Left lung (tissue), 14 donors: ENCODE measurements at places on chromosomes 6 and 20. TPM values are rescaled to one million over a fixed set of nuclear protein-coding genes. Genes with fewer than 3 reads are reported as not detected.

DNA sequence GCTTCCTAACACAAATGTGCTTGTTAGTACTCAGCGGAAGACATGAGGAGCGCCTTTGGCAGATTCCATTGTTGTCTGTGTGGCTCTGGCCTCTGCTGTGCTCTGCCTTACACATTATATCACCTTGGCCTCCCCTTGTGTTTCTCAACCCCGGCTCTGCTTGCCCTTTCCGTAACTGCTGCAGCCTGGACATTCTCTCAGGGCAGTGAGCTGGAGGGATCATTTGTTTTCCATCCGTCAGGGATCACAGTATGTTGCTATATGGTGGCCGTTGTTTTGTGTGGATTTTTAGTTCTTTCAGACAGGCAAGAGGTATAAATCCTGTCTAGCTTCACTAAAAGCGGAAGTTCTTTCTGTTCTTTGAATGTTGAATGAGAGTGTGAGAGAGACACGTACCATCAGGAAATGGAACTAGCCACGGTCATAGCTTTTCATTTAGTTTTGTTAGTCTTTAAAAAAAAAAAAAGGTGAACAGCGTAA, 175.1 kb downstream of the JARID2 start:
- H3K27me3 ChIP-seq = no peaks in the 10 kb centered on the region
- H3K4me3 ChIP-seq = no peak overlapping the region
- DNase-seq = no peak
- H3K27ac ChIP-seq = no peak overlapping the region
- H3K4me1 ChIP-seq = peaks cover 36% of the 10 kb centered on the region
- no peaks in the 10 kb centered on the region for H3K36me3 ChIP-seq

DNA sequence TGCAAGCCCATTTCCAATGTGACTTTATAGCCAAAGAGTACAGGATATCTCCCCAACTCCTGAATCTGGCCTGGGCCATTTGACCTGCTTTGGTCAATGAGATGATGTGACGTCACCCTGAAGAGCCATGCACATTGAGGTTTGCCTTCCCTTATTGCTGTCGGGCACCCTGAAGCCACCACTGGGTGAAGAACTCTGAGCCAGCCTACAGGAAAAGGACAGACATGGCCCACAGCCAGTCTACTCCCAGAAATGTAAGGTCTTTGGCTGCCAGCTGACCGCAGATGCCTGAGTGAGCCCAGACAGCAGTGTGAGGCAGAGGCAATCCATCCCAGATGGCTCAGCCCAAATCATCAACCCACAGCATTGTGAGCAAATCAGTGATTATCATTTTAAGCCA, 3.7 kb upstream of the SYNDIG1 start:
- peak; percentile 21 for DNase-seq
- peaks cover 72% of the 10 kb centered on the region for H3K27me3 ChIP-seq
- H3K36me3 ChIP-seq = no peaks in the 10 kb centered on the region
- H3K4me1 ChIP-seq = no peaks in the 10 kb centered on the region
- H3K4me3 ChIP-seq = no peak overlapping the region

GRCh38 chr20:58965270-58966064, 15.6 kb upstream of the NELFCD start:
- no peaks in the 10 kb centered on the region for H3K36me3 ChIP-seq
- no peaks in the 10 kb centered on the region for H3K4me1 ChIP-seq
- no peak overlapping the region for H3K4me3 ChIP-seq
- DNase-seq = no peak

GRCh38 chr6:125918681-125919566, 37.6 kb upstream of the HINT3 start:
- peak overlapping the region; percentile 86 for H3K27ac ChIP-seq
- H3K27me3 ChIP-seq = no peaks in the 10 kb centered on the region
- no peaks in the 10 kb centered on the region for H3K36me3 ChIP-seq
- DNase-seq = peak; percentile 69

DNA sequence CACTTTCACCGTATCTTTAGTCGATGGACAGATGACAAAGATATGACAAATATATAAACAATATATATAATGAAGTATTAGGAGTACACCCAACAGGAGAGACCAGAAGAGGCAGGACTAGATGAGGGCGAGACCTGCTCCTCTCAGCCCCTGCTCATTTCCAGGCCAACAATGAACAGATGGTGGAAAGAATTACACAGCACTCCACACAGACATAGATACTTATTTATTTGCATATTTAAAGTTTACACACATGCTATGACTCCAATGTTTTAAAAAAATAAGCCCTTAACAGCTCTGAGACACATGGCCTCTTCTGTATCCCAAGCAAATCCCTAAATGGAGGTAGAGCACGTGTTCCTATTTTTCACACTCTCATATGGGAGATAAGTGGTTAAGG, 10.4 kb downstream of the FAM210B start:
- H3K27me3 ChIP-seq = no peaks in the 10 kb centered on the region
- H3K4me1 ChIP-seq = no peaks in the 10 kb centered on the region
- H3K27ac ChIP-seq = no peak overlapping the region
- no peak for DNase-seq

DNA sequence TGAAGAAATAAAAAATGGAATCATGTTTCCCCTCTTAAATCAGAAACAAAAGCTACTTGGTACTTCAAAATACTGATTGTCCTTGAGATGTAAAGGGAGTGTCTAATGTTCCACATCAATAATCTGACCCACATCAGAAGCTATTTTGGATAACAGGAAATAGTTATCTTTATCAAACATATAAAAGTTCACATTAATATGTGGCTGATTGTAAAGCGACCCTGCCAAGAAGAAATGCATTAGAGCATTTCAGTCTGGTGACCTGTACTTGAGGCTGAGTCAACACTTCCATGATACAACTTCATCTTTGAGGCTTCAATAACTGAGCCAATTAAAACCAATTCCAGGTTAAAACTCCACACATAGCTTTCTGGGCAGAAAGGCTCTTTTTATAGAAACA, 31.8 kb downstream of the SYNE1 start:
- H3K4me1 ChIP-seq = no peaks in the 10 kb centered on the region
- H3K27me3 ChIP-seq = no peaks in the 10 kb centered on the region
- H3K36me3 ChIP-seq = no peaks in the 10 kb centered on the region
- peak overlapping the region; percentile 20 for H3K27ac ChIP-seq

GRCh38 chr6:37321516-37322415, 32.0 kb upstream of the RNF8 start:
- no peaks in the 10 kb centered on the region for H3K27me3 ChIP-seq
- no peak for DNase-seq
- H3K4me3 ChIP-seq = no peak overlapping the region
- H3K27ac ChIP-seq = no peak overlapping the region
- H3K4me1 ChIP-seq = no peaks in the 10 kb centered on the region
- H3K36me3 ChIP-seq = peaks cover 67% of the 10 kb centered on the region

DNA sequence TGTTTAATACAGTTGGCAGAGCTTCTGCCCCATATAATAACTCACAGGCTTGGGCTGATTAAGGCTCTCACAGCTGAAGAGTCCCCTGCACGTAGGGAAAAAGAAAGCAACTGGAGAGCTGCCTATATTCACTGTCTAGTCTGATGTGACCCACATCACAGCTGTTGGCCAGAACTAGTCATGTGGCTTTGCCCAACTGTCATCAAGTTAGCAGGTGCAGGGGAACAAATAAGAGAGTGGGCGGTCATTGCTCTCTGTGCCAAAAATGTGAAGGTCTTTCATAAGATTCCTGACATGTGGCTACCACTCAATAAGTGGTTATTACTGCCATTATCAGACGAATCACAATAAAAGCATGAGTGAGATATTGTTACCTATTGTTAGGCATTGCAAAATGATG, 665.2 kb downstream of the DOK5 start:
- H3K4me3 ChIP-seq = no peak overlapping the region
- no peaks in the 10 kb centered on the region for H3K36me3 ChIP-seq
- H3K27ac ChIP-seq = no peak overlapping the region
- no peak for DNase-seq
- H3K27me3 ChIP-seq = no peaks in the 10 kb centered on the region
- no peaks in the 10 kb centered on the region for H3K4me1 ChIP-seq

- DNase-seq = no peak
- H3K27ac ChIP-seq = no peak overlapping the region
- H3K4me3 ChIP-seq = no peak overlapping the region
- H3K27me3 ChIP-seq = no peaks in the 10 kb centered on the region
- no peaks in the 10 kb centered on the region for H3K4me1 ChIP-seq
- H3K36me3 ChIP-seq = no peaks in the 10 kb centered on the region
Measured at GRCh38 chr6:62923728-62924127, 287.5 kb upstream of the FKBP1C start.

DNA sequence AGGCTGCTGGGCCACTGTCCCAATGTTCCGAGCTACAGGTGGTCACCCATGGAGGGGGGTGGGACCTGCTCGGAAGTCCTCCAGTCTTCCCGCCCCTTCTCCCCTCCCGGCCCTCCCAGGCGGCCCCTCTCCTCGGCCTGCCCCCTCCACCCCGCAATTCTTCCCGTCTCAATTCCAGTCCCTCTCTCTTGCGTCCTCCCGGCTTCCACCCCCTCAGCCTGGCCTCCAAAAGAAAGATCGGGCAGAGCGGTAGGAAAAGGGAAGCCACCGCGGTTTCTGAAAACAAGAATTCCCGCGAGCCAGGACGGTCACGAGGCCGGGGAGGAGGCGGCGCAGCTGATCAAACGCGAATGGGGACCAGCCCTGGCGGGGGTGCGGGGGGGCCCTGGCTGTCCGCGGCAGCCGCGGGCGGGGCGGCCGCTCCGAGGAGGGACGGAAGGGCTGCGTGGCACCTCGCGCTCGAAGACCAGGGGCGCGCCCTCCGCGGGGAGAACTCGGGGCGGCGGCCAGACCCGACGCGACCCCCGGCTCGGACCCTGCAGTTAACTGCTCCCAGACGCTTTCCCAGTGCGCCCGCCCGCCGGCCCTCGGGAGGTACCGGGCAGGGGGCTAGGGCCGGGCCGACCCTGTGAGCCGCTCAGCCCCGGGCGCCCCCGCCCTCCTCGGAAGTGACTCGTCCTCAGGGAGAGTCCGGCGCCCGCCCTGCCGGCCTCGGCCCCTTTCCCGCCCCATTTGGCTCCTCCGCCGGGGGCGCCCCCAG, 1.0 kb downstream of the PXDC1 start:
- no peaks in the 10 kb centered on the region for H3K27me3 ChIP-seq
- H3K4me1 ChIP-seq = peaks cover 14% of the 10 kb centered on the region
- DNase-seq = peak; percentile 77
- no peaks in the 10 kb centered on the region for H3K36me3 ChIP-seq

CHRNA4 gene
- polyA plus RNA-seq = 1.3 TPM

GRCh38 chr6:139625081-139625939, 250.9 kb upstream of the CITED2 start:
- no peak overlapping the region for H3K4me3 ChIP-seq
- no peaks in the 10 kb centered on the region for H3K36me3 ChIP-seq
- H3K27ac ChIP-seq = no peak overlapping the region
- peaks cover 22% of the 10 kb centered on the region for H3K4me1 ChIP-seq
- no peaks in the 10 kb centered on the region for H3K27me3 ChIP-seq

GPR31 gene
- not detected for polyA plus RNA-seq

DNA sequence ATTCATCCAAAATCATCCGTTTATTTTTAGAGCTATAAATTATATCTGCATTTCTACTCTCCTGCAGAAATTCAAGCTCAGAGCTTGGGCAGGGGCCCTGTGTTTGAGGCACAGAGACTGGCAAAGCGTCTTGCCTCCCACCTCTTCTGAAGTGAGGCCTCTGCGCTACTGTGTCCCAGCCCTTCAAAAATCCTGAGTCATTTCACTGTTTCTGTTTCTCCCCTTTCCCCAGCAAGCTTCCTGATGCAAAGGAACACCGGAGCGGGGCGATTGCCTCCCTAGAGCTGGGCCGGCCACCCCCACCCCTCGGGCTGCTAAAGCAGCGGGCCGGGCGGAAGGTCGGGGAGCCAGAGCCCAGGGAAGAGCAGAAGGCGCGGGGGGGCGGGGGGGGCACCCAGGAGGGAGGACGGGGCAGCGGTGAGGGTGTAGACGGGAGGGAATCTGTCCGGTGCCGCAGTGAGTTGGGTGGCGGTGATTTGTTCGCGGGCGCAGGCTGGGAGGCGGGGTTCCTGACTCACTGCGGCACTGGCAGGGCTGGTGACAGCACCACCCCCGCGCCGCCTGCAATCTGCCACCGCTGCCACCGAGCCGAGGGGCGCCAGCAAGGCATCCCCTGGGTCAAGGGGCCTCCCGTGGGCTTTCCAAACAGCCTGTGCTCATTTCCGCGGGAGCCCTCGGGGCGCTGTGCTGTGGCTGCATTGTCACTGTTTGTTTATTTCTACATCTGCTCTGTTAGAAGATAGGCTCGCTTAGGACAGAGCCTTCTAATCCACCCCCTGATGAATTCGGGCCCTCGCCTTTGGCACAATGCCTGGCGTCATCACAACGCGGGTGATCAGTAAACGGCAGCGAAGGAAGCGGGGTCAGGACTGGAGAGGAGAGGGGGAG, 46.5 kb upstream of the SNAP25 start:
- H3K27me3 ChIP-seq = no peaks in the 10 kb centered on the region
- H3K4me1 ChIP-seq = no peaks in the 10 kb centered on the region
- no peak overlapping the region for H3K27ac ChIP-seq

DYNLT2 gene
- 4.7 TPM for polyA plus RNA-seq

PRR18 gene
- 0.38 TPM for polyA plus RNA-seq

GRCh38 chr6:36120539-36120938, 9.8 kb upstream of the MAPK13 start:
- H3K4me3 ChIP-seq = peak overlapping the region; percentile 13
- no peaks in the 10 kb centered on the region for H3K36me3 ChIP-seq
- H3K27me3 ChIP-seq = no peaks in the 10 kb centered on the region
- H3K4me1 ChIP-seq = peaks cover 85% of the 10 kb centered on the region
- peak overlapping the region; percentile 91 for H3K27ac ChIP-seq

MEI4 gene
- polyA plus RNA-seq = 0.10 TPM

- no peaks in the 10 kb centered on the region for H3K27me3 ChIP-seq
- no peak overlapping the region for H3K4me3 ChIP-seq
- no peak for DNase-seq
Measured at GRCh38 chr6:27888566-27888965, 23.6 kb downstream of the OR2B2 start.

- no peaks in the 10 kb centered on the region for H3K4me1 ChIP-seq
- H3K36me3 ChIP-seq = no peaks in the 10 kb centered on the region
- H3K27ac ChIP-seq = no peak overlapping the region
- no peak for DNase-seq
- no peak overlapping the region for H3K4me3 ChIP-seq
Measured at GRCh38 chr6:116064666-116065065, 4.0 kb upstream of the FRK start.

STMND1 gene
- polyA plus RNA-seq = 1.2 TPM

GRCh38 chr6:105664931-105665330, 262.0 kb upstream of the PREP start:
- DNase-seq = no peak
- H3K36me3 ChIP-seq = no peaks in the 10 kb centered on the region
- no peak overlapping the region for H3K27ac ChIP-seq
- H3K4me1 ChIP-seq = no peaks in the 10 kb centered on the region

GRCh38 chr6:125746731-125747588, 2.5 kb upstream of the HEY2 start:
- H3K36me3 ChIP-seq = no peaks in the 10 kb centered on the region
- DNase-seq = peak; percentile 52
- peaks cover 8% of the 10 kb centered on the region for H3K4me1 ChIP-seq

DNA sequence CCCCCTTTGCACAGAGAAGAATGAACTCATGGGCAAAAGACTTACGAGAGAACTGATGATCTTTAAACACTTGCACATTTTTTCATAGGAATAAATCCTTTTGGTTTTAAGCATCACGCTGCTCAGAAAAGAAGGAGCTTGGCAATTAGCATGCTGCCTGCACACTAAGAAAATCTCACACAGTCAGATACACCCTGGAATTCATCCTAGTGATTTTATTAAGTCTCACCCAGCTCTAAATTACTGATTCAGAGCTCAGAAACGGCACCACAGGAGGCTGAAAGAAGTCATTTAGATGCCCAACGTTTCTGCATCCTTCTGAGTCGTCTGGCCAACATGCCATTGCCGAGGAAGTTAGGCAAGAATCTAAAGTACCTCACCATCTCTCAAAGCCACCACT, 18.0 kb upstream of the NRSN1 start:
- DNase-seq = no peak
- no peaks in the 10 kb centered on the region for H3K4me1 ChIP-seq
- H3K27ac ChIP-seq = no peak overlapping the region
- no peaks in the 10 kb centered on the region for H3K27me3 ChIP-seq
- no peaks in the 10 kb centered on the region for H3K36me3 ChIP-seq
- H3K4me3 ChIP-seq = no peak overlapping the region
